ENCODE measurements at places on chromosomes 2 and 18.

- no peak for DNase-seq
These were observed 207.2 kb downstream of the ZBTB7C start for GRCh38 chr18:48202006-48202348.

DNA sequence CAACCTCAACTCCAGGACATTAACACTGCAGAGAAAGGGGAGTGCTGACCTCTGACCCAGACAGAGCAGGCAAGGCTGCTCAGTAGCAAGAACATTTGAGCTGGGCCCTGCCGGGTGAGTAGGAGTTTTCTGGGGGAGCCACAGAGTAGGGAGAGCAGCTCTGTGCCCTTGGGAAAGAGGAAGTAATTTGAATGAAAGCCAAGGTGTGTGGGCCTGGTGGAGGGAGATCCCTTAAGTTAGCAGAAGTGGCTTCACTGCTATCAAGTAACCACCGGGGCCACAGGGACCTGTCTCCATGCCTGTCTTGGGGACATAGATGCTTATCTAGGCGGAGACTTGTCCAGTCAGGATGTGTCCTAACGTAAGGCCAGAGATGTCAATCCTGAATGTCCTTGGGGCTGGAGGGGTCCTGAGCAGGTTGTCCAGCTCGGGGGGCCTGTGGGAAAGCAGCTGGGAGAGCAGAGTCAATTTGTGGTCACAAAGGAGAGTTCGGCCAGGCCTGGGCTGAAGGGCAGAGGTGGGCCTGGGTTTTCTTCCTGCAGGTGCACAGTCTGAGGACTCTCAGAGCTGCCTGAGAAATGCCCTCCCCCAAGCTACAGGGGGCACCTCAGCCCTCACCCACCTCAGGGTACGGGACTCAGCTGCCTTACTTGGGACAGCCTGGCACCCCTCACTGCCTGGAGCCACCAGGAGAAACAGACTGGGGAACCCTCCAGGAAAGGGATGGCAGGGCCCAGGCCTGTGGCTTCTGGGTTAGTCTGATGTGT, 15.0 kb upstream of the OTOF start:
- DNase-seq = no peak

- no peak for DNase-seq
These were observed 141.2 kb upstream of the CTAGE1 start for GRCh38 chr18:22558945-22559385.

DNA sequence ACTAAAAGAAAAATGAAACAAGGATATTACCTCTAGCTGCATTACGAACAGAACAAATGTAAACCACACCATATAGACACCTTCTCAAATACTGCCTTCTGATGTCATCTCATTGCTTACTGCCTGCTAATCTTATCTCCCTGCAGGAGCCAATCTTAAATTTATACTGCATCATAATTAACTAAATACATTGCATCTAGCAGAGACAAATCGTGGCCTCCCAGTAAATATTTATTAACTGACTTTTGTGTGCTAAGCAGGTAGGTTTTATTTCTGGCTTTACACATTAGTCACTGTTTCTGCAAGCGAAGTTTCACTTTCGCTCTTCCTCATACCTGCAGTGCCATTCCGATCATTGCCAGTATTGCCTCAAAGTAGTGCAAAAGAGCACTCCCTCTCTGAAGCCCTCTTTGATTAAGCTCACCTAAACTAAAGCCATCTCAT, 67.5 kb downstream of the SPATS2L start:
- peak; percentile 14 for DNase-seq

Measured in activated gamma-delta T cell treated with Interleukin-2 at 50 U/mL for 16 hours (primary cell).